ENCODE measurements at places on chromosomes 16 and 17.

GRCh38 chr16:23836404-23837311 lies 875 bp downstream of the PRKCB start:
- peak; percentile 76 for DNase-seq

DNA sequence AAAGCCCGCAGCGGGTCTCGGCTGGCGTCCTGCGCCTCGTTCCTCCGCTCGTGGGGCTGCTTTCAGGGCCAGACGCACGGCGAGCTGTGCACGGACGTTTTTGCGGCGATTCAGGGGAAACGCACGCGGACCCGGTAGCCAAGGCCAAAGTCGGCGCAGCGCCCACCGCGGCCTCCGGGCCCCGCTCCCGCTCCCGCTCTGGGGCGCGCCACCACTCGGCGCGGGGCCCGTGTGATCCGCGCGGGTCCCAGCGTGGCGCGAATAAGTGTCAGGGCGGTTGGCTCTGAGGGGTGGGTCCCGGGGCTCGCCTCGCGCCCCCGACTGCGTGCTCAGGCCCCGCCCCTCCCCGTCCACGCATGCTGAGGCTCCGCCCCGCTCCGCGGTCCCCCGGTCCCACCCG lies 694 bp upstream of the TBCD start:
- no peak for DNase-seq

DNA sequence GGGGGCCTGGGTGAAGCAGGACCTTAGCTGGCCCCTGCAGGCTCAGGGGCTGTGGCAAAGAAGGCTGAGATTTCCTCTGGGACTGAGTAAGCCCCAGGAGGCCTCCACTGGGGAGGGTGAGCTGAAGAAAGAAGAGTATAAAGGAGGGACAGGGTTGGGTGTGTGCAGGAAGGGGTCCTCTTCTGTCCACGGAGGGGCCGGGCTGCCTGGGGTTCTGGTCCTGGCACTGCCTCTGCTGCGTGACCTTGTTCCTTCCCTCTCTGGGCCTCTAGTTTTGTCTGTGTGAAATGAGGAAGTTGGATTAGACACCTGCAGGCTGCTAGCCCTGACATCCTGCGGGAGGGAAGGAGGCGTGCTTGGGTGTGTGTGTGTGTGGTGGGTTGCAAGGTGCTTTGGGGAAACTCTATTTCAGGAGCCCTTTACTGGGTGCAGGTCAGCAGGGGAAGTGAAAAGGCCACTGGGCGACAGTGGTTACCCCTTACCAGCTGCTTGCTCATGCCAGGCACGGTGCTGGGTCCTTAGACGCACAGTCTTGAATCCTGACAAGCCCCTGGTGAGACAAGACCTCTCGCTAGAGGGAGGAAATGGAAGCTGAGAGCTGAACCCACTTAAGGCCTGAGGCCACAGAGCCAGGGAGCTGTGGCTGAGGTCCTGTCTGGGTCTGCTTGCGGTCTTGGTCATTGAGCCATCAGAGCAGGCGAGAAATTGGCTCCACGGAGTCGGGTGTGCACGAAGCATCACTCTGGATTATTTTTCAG lies 60.7 kb downstream of the OR1D5 start:
- peak; percentile 71 for DNase-seq

GRCh38 chr17:67506966-67507365 lies 129.9 kb downstream of the PITPNC1 start:
- no peak for DNase-seq

DNA sequence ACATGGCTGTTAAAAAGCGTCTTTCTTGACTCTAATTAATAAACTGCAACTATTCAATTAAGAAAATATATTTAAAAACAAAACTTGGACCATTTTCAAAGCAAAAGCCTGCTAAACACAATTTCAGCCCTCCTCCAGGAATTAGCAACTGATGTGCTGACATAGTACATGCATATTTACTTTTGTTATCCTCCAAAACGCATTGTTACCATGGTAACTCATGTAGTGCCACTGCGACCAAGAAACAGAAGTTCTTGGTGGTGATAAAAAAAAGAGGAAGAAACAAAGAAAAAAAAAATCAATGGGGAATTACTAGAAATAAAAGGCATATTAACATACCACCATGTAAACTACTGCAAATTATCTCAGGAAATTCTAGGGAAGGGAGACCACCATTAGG lies 793.4 kb upstream of the CDH8 start:
- peak; percentile 3 for DNase-seq

- DNase-seq = peak; percentile 85
Measured at GRCh38 chr16:48432136-48432535, 46.9 kb upstream of the SIAH1 start.

- DNase-seq = no peak
Measured at GRCh38 chr17:62793919-62794665, 14.0 kb downstream of the MARCHF10 start.

All from NB4 (cell line).